ENCODE measurements at places on chromosomes 4 and X.

DNA sequence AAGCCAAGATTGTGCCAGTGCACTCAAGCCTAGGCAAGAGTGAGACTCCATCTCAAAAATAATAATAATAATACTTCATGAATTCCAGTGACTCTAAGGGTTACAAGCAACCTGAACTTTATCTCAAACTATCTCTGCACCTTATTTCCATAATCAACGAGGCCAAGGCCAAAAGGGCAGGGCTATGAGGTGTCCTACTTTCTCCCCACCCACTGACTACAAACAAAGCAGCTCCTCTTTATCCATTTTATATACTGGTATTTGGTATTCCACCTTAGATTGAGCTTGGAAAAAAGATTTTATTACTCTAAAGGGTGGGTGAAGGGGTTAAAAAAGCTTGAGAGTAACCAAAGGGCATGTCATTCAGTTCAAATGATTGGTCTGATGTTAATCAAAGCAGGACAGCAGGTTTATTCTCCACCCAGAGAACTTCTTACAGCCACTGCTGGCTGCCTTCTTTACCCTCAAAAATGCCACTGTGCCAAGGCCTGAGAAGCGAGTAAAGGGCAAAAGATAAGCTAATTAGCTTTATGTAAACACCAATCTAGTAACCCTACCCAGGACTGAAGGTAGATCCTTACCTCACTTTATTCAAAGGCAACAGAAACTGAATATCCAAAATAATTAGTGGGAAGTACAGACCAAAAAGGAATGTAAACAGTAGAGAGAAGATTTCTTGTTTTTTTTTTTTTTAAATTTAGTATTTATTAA, 28.2 kb downstream of the APOO start:
- DNase-seq: no peak

DNA sequence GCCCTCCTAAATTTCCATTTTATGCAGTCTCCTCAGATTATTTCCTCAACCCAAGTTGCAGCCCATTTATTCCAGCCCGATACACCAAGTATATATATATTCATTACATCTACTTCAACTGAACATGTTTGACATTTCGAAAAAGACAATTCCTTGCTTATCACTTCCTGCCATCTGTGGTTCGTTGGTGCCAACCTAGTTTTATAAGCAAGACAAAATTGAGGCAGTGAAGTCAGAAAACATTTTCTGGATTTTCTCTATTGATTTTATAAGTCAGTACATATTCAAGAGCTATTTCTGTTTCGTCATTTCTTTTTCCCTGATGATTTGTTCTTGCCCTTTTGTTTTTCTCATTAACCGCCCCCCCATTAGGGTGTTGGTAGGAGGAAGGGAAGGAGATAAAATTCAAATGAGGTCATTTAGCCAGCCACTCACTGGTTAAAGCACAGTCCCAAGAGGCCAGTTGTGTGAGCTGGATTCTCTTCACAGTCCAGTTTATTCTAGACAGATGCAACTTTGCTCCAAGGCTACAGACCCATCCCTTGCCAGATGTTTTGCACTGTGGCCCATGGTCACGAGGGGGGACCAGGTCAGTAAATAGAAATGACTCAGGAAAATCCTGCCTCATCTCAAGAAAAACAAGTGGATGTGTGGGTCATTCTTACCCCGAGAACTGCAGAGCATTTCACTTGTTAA, 20.3 kb upstream of the VEGFD start:
- no peak for DNase-seq

GRCh38 chr4:8085491-8086117, 73.0 kb downstream of the ABLIM2 start:
- no peak for DNase-seq

DNA sequence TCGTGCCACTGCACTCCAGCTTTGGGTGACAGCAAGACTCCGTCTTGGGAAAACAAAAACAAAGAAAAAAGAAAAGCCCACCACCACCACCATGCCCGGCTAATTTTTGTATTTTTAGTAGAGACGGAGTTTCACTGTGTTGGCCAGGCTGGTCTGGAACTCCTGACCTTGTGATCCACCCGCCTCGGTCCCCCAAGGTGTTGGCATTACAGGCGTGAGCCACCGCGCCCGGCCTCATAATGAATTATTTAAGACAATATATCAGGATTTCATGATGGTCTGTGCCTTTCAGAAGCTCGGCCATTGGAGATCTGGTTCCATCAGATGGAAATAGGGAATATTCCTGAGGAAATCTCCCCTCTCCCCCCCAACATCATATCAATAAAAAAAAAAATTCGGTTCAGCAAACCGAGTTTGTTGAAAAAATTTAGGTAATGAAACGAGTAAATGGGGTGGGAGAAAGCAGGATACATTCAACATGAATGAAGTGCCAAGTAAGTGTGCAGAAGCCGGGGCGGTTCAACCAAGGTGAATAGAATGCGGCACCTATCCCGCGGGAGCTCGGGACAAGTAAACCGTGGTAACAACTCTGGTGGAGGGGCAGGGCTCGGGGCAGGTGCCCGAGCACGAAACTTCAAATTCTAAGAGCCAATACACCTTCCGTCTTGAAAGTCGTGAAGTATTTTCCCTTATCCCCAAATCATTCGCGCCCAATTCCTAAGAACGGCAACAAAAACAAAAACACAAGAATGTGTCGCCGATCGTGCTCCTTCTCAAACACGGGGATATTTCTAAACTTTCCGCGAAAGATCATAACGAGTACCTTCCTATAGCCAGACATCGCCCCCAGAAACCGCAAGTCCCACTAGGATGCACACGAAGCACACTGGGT, 773 bp upstream of the TXLNG start:
- no peak for DNase-seq

DNA sequence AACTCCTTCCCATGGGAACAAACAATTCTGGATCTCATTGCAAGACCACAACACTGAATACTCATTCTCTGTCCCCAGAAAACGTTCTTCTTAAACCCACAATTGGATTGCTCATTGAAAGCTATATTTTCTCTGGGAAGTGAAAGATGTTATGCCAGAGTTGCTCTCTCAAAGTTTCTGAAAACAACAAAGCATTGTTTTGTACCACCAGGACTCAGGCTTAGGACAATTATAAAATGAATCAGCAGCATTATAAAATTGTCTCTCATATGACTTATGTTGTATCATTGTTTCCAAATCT, 26.5 kb downstream of the TFDP3 start:
- DNase-seq: no peak

DNA sequence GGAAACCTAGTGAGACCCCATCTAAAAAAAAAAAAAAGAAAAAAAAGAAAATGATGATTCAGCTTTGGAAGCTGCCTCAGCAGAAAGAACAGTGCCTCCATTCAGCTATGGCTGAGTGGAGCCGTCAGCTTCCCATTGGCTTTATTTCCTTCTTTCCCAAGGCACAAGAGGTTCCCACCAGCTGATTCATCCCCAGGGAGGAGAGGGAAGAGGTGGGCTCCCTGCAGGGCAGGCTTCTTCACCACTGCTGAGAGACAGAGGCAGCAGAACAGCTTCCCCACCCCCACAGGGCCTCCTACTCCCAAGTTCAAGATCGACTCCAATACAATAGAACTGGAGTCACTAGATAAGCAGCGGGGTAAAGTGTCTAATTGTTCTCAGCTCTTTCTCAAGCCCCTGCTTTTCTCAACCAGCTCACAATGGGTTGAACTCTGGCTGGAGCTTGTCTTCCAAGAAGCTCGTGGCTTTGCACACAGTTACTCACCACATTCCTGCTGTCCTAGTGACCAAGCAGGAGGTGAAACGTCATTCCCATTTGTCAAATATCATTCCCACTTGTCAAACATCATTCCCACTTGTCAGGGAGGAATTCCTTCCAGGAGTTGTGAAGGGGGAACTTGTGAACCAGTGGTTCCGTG, 47.8 kb downstream of the FHDC1 start:
- no peak for DNase-seq

Measured in small intestine (tissue), 16 donors.